Kidney epithelial cell (primary cell): ENCODE measurements at places on chromosomes 4 and X. TPM values are rescaled to one million over a fixed set of nuclear protein-coding genes. Genes with fewer than 3 reads are reported as not detected.

Gene RASGEF1B
- 13.6 and 14.0 TPM in 2 replicates for total RNA-seq

DNA sequence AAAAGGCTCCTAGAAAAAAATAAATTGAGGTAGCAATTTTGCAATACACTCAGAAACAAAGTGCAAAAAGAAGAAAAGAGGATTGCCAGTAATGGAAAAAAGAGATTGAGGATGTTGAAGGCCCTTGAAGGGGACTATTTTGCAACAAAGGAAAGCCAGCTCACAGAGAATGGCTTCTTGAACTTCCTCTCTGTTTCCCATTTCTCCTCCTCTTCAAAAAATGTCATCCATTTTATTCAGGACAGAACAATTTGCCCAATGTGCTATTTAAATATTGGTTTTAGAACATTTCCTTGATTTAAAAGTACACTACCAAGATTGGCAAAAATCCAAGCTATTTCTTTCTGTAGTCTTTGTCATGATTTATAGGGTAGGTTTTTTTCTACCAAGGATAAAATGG lies 60.2 kb downstream of the GASK1B start:
- no peak for DNase-seq

DNA sequence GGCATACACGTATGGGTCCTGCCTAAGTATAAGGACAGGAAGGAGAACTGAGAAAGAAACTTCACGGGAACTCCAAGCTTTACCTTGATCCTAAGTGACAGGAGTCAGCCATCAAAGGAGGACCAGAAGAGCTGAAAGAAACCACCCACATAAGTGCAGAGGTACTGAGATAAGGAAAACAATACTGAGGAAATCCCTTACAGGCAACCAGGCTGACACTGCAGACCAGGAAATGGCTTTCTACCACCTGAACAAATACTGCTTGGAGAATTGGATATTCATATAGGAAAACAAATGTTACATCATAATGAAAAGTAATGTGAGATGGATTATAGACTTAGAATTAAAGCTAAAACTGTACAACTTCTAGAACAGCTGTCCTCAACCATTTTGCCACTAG lies 127.0 kb downstream of the IL15 start:
- no peak for DNase-seq

- no peak for DNase-seq
These were observed 75.9 kb upstream of the CPEB2 start for GRCh38 chr4:14926368-14926767.

GRCh38 chr4:111879539-111879938 lies 265.7 kb upstream of the FAM241A start:
- no peak for DNase-seq

- no peak for DNase-seq
These were observed 711.0 kb downstream of the C4orf33 start for GRCh38 chr4:129806986-129807385.

DNA sequence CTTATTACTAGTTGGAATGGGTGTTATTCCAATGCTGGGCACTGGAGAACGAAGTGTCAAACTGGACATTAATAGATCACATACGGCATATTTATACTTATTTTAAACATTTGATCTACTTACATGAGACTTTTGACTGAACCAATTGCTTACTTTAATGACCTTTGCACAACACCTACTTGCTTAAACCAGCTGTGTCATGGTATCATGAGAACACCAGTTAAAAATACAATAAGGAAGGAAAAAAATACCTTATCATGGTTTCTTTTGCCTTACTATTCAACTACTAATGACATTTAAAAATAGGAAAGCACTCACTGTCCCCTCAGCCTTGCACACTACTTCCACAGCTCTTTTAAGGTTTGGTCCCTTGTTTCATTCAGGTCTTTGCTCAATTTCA lies 146.9 kb downstream of the FAM13A start:
- DNase-seq: no peak

DNA sequence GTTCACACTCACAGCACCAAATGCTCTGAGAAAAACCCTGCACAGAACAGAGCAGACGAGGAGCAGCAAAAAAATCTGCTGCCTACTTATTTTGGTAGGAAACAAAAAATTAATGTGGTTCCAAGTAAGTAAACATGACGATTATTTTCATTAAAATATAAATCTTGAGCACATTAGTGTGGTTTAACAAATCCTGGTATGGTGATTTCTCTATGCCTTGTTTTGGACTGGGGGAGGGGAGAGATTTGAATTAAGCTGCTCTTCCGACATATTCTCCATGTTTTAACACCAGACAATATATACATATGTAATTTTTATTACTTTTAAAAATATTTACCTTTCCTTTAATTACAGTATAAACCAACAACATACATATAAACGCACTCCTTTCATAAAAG lies 1.8 kb downstream of the CAMK2D start:
- DNase-seq: no peak

DNA sequence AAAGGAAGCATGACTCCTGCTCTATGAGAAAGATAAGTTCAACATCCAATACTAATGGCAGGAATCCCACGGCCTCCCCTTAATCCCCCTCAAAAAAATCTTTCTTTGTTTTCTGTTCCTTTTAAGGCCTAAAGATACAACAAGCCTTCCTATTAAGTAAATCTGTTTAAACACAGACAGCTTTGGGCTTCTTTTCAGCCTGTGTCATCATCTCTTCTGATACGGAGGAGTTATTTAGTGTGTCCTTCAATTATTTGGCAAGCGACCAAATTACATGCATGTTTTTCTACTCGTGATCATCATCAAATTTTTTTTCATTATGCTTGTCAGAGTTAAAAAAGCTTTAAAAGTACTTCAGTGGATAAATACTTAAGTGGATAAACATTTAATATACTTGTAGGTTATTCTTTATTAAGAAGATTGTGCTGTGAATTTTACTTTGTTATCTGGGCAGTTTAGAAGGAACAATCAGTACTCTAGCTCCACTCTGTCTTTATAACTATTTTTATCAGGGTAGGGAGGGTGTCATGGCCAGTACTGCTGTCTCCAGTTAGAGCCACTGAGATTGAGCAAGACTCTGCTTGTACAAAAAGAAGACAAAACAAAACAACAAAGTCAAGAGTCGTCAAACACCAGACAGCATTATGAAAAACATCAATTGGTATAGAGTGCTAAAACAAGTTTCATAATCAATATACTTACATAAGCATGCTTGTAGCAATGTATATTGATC lies 210.7 kb downstream of the PRR32 start:
- DNase-seq: no peak

DNA sequence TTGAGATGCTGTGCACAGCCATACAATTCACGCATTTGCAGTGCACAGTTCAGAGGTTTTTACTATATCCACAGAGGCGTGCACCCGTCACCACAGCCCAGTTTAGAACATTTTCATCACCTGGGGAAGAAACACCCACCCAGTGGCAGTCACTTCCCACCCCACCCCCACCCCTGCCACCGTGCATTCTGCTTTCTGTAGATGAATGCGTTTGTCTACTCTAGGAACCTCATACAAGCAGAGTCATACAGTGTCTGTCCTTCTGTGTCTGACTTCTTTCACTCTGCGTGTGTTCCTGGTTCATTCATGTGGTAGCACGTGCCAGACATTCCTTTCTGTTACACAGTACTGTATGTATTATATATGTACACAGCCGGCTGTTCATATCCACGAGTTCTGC lies 122.8 kb downstream of the TBL1X start:
- DNase-seq: no peak

DNA sequence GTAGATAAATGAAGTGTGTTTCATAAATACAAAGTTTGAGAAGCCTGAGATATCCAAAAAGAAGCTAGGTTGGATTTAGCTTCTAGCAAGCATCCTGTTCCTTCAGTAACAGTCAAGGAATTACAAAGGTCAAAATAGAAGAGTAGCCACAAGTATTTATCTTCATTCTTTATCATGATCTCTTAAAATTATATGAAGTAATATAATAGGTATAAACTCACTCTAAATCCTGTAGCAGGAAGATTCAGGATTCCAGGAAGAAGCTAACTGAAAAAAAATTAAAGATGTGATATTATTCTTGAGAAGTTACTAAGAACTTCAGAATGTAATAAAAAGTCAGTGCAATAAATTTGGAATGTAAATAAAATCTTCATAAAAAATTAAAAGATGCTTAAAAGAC lies 31.1 kb upstream of the RXFP1 start:
- no peak for DNase-seq

- no peak for DNase-seq
These were observed 13.2 kb upstream of the SOD3 start for GRCh38 chr4:24781999-24782745.

GRCh38 chr4:155900381-155900780 lies 3.1 kb upstream of the TDO2 start:
- DNase-seq: peak; percentile 38

Gene PAGE2
- not detected in 2 replicates for total RNA-seq

DNA sequence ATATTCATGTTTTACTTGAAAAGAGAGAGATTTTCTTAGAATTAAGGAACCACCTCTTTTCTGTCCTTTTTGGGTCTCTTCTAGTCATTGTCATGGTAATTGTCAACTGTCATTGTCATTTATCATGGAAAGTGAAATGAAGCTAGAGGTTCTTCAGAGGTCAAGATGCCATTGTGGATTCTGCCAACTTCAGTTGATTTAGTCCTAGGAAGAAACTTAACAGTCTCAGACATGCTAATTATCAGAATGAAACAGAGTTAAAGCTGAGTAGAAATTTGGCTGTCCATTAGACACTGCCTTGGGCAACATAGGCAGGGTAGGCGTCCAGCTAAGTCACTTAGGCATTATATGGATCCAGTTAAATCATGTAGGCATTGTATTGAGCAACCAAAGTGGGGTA lies 796.1 kb upstream of the ADGRL3 start:
- DNase-seq: no peak

- DNase-seq: no peak
These were observed 807 bp downstream of the USP9X start for GRCh38 chrX:41085878-41086626.

DNA sequence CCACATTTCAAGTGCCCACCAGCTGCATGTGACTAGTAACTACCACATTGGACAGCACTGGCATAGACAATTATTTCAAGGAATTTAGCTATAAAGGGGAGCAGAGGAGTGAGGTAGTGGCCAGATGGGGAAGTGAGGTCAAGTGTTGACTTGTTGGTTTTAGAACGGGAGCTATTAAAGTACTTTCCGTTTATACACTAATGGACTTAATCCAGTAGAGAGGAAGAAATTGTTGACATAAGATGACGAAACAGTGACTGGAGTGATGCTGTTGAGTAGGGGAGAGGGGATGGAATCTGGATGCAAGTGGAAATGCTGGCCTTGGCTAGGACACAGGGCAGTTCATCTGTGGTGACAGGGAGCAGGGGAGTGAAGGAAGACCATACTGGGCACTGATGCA lies 154.4 kb downstream of the AMMECR1 start:
- no peak for DNase-seq

DNA sequence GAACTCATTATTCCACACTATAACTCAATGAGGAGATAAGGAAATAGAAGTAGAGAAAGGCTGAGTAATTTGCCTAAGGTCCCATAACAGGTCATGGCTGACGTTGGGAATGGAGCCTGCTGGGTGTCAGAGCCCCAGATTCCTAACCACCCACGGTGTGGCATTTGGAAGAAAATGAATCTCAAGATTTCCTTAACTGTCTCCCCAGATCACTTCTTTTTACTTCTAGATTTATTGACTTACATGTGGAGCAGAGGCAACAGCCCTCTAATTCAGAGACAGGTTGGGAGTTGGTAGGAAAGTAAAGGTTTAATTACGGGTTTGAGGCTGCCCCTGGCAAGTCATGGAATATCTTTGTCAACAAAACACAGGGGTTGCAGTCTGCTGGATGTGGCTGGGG lies 134.0 kb downstream of the ARHGAP10 start:
- no peak for DNase-seq

GRCh38 chr4:38268108-38268820 lies 308.1 kb downstream of the PTTG2 start:
- no peak for DNase-seq

Gene DSPP
- not detected in 2 replicates for total RNA-seq

Gene ETDC
- total RNA-seq: not detected in 2 replicates

GRCh38 chrX:19800821-19801374 lies 86.5 kb downstream of the SH3KBP1 start:
- DNase-seq: no peak

DNA sequence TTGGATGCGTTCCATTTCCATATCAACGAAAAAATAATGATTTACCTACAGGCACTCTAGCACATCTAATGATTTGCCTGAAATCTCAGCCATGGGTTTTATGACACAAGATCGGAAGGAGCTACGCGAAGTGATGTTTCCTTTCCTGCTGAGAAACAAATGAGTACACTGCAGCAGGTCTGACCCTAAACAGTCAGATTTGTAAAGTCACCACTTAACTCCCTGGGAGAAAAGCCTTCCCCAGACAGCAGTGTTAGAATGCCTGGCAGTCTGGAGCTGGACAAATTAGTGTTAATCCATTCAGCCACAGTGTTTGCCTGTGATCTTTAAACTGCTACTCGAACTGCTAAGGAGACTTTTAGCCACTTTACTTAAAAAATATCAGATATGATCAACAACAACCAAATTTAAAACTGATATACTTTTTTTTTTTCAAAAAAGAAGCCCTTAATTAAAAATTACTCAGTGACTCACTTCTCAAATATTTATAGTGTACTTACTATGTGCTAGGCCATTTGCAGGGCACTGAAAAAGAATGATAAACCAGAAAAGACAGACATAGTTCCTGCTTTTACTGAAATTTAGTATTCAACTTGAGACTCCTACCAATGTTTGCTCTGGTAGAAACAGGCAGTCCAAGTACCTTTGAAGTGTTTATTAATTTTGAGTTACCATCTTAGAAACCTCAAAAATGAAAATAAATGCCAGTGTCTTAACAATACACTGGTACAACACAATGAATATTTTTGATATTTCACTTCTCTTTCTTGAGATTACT lies 104.5 kb downstream of the SHISA3 start:
- peak; percentile 19 for DNase-seq

- DNase-seq: no peak
These were observed 31.8 kb upstream of the SRD5A3 start for GRCh38 chr4:55314141-55314820.

- DNase-seq: no peak
These were observed 36.9 kb downstream of the PAQR3 start for GRCh38 chr4:78902298-78902697.

Gene MSMO1
- total RNA-seq: 192 and 228 TPM in 2 replicates

Gene CLDN34
- not detected in 2 replicates for total RNA-seq

Gene F8A1
- 14.9 and 19.0 TPM in 2 replicates for total RNA-seq

DNA sequence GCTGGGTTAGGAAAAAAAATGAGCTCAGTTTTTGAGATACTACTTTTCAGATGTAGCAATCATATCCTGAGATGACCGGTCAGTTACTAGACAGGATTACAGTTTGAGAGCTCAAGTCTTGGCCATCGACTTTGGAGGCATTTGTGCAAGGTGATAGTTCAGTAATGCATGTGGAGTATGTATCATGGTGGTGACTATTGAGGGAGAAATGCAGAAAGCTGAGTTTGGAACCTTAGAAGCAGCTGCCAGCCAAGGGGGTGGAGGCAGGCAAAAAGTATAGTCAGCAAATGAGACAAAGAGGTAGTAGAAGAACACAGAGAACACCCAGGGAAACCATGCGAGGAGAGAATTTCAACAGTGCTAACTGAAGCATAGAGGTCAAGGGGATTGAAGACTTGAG lies 48.7 kb upstream of the SLC4A4 start:
- DNase-seq: peak; percentile 67

Gene CXXC4
- 0.27 and 0.50 TPM in 2 replicates for total RNA-seq

GRCh38 chrX:32985544-32985943 lies 225.8 kb downstream of the DMD start:
- no peak for DNase-seq

GRCh38 chrX:791479-792034 lies 161.0 kb downstream of the SHOX start:
- DNase-seq: no peak

GRCh38 chr4:102826105-102826889 lies 1.1 kb downstream of the UBE2D3 start:
- no peak for DNase-seq

Gene CSTF2
- 31.0 and 31.1 TPM in 2 replicates for total RNA-seq
